Islet precursor cell (in vitro differentiated cells): ENCODE measurements at places on chromosomes 11 and 22.

DNA sequence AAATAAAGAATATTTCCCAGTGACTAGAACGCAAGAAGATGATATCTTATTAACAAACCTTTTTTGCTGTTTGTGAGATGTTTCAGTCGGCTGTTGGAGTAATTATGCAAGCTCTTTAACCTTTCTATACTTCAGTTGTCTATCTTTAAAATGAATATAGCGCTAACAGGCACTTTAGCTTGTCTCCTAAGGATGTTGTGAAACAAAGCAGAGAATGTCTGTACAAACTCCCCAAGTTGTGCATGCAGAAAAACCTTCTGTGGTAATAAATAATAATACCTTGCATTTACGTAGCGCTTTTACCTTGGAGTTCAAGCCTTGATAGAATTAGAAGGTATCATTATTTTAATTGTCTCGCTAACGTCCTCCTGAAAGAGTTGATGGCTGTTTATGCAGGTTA, 1.9 kb upstream of the KDM2A start:
- no peak for DNase-seq

DNA sequence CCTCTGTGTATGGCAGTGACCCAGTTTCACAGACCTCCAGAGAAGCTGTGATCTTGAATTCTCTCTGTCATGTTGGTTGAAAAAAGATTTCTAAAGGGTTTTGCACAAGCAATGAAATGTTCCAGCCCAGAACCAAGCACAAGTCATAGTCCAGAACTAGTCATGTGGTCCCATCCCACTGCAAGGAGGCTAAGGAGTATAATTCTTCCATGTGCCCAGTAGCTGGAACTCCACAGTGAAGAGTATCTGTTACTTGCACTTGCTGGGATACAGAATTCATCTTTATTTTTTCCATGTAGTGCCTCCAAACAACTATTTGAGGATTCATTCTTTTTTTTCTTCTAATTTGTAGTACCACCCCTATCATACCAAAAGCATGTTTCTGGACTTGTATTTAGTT, 9.9 kb upstream of the MMP8 start:
- no peak for DNase-seq

GRCh38 chr11:83611600-83611999, 325.4 kb upstream of the CCDC90B start:
- no peak for DNase-seq

DNA sequence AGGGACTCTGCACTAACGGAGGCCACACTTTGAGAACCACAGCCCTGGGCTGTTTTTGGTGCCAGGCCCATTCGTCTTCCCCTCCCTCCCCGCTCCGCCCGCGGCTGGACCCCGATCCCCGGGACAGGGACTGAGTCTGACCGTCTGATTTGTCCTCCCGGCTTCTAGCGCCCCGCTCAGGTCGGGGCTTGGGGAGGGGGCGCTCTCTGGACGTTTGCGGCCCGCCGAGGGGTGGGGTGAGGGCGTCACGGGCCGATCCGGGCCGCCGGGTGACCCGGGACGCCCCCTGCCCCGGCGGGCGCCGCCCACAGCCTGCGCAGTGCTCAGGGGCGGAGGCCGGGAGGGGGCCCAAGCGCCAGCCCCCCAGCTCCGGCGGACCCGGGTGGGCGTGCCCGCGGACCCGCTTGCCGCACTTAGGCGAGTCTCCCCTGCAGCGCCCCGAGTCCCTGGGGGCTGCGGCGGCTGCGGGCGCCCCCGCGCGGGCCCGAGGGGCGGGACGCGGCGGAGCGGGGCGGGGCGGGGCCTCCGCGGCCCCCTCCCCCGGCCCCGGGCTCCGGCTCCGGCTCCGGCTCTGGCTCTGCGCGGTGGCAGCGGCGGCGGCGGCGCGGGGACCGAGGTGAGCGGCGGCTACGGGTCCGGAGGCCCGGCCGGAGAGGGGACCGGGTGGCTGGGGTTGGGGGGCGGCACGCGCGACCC, 33.7 kb upstream of the PRR5 start:
- peak; percentile 63 for DNase-seq

DNA sequence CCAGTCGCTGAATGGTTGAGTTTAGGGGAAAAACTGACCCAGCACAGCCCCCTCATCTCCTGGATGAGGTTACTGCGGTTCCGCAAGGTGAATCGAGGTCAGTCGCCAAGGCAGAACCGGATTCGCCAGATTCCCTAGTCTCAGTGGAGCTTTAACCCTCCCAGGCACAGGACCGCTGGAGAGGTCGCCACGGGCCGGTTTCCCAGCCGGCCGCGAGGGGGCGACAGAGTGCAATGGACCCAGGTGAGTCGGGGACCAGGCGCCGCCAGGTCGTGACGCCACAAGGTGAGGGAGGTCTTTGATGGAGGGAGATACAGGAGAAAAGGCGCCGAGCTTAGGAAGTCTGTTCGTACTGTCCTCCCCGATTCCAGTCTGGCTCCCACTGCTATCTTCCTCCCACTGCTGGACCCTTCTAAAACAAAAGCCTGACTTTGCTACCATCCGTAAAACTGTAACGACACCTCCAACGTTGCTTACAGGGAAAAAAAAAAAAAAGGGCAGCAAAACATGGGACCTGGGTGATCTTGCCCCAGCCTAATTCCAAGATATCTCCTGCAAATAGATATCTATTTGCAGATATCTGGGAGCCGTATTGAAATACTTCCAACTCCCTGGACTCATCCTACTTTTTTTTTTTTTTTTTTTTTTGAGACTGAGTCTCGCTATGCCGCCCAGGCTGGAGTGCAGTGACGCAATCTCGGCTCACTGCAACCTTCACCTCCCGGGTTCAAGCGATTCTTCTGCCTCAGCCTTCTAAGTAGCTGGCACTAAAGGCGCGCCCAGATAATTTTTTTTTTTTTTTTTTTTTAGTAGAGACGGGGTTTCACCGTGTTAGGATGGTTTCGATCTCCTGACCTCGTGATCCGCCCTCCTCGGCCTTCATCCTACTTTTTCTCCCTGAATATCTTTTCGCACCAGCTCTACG, 1.4 kb upstream of the GGA1 start:
- peak; percentile 98 for DNase-seq

- DNase-seq: no peak
Measured at GRCh38 chr11:118740892-118741291, 50.1 kb downstream of the DDX6 start.

DNA sequence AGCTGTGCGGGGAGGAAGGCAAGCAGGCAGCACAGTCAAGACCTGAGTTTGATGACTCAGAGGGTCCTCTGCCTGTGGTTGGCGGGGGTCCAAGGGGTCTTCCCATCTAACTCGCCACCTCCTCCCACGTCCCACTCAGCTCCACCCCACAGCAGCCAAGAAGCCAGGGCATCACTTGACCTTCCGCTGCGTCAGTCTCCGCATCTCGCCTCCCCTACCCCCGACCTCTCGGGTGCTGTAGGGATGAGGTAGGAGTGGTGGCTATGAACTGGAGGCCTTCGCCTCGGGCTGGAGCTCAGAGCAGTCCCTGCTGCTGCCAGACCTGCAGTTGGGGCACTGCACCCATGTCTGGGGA, 90.6 kb downstream of the CDKN1C start:
- peak; percentile 43 for DNase-seq

DNA sequence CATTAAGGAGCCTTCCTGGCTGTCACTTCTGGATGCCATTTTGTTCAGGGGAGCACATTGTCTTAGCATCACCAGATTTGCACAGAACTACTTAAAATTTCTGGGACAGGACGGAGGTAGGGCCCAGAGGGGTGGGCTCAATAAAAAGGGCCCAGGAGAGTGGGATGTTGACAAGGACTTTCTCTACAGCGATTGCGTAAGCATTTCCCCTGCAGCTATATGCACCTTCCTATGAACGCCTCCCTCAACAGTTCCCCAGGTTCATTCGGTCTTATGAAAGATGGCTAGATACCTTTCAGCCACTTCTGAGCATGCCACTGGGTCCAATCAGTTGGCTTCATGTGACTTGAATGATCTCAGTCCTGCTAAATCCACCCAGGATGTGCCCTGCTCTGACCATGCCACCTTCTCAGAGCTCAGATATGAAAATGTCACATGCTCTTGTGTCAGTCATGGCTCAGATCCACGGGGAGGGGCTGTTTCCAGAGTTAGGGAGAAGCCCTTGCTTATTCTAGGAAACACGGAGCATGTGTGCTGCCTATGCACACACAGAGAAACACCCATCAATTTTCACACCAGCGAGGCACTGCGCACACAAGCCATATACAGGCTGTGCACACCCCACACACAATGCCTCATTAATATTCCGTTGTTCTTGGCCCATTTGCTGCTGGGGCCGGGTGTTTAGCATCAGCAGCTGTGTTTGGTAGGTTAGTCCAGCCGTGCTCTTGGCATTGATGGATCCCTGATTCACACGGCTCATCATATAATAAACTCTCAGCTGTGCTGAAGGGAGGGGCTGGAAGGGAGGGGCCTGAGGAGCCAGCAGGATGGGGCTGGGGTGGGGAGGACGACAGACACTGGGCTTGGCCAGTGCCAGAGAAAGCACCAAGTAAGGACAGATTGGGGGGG, 52.5 kb upstream of the NNMT start:
- DNase-seq: no peak

GRCh38 chr11:130652671-130653335, 204.4 kb downstream of the ADAMTS15 start:
- DNase-seq: peak; percentile 7

DNA sequence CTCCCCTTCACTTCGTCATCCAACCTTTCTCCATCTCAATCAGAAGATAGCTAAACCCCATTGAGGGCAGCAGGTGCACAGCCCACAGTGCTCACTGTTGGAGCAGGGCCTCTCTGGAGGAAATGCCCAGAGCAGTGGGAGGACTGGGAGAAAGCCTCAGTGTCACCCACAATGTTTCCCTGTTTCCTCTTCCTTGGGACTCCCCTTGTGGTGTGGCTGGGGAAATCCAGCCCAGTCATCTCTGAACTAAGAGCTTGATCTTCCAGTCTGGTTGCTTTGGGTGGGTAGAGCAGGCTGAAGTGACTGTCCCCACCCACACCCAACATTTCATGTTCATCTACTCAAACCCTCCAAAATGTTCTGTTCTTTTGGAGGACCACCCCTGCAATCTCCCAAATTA, 29.8 kb upstream of the EED start:
- DNase-seq: no peak

GRCh38 chr22:39662686-39663052, 92.1 kb downstream of the CACNA1I start:
- no peak for DNase-seq

DNA sequence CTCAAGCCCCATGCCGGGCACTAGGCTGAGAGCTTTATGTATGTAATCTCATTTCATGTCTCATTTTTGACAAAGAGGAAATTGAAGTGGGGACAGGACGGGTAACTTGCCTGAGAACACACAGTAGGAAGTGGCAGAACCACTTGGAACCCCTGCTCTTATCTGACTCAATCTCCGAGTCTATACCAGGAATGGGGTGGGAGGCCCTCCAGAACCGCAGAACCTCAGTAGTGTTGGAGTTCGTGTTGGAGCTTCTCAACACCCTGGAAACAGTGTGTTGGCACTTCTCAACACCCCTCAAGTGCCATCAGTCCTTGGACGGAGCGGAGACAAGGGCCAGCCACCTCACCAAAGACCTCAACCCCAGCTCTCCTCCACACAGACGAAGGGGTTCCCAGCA, 38.8 kb upstream of the POLA2 start:
- no peak for DNase-seq

GRCh38 chr11:34567733-34568132, 53.2 kb upstream of the EHF start:
- no peak for DNase-seq

DNA sequence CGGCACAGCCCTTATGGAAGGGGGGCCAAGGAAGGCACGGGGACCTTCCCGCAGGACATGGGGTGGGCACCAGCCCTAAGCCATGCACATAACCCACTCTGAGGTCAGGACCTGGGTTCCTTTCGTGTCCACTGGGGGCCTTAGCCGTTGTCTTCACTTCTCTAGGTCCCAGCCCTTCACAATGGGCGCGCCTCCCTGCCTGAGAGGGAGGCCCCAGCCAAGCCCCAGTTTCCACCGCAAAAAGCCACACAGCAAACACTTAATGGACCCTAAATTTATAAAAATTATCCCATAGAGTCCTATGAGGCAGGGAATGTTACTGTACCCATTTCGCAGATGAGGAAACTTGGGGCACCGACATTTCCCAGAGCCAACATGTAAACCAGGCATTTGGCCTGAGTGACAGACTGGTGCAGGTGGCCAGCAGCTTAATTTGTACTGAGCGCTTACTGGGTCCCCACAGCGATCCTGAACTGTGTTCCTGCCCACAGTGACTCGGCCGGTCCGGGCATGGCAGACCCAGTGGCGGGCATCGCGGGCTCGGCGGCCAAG, 1.2 kb downstream of the GAS2L1 start:
- peak; percentile 46 for DNase-seq

- DNase-seq: no peak
Measured at GRCh38 chr11:57001674-57002401, 13.1 kb downstream of the OR5AK2 start.

GRCh38 chr22:46056546-46057245, 79.7 kb upstream of the WNT7B start:
- DNase-seq: peak; percentile 9

DNA sequence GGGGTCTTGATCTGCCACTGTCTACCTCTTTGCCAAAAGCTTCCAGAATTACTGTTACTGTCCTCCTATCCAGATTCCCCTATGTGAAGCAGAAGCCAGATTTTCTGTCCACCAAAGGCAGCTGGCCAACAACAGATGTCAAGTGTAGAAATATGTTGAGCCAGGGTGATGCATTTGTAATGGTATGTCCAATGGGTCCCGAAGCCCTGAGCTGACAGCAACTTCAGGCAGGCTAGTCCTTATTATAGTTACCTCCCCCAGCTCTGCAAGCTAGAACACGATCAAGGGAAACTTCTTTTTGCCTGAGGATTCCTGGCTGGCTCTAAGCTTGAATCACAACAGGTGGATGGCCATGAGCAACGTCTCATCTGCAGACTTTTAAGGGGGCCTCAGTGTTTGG, 10.2 kb downstream of the PAMR1 start:
- DNase-seq: no peak

DNA sequence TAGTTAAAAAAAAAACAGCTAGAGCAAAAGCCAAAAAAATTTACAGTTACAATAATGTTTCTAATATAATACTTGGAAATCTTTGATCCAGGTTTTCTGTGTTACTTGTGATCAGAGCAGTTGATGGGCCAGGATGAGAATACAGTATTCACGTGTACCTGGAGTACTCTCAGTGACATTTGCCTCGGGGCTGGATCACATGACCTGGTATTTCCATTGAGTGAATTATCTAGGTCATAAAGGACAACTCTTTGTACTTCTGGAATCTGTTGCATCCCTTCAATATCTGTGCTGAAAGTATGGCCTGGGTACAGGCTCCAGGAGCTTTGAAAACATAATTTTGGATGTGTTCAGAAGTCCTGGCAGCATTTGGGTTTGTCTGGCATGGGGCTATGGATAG, 93.5 kb downstream of the GRAMD1B start:
- DNase-seq: no peak
